ENCODE measurements at places on chromosomes 16 and 17.

GRCh38 chr17:82287868-82288801, 14.6 kb upstream of the CSNK1D start:
- no peak for DNase-seq

GRCh38 chr17:74530831-74531150, 484 bp downstream of the CD300LB start:
- no peak for DNase-seq

DNA sequence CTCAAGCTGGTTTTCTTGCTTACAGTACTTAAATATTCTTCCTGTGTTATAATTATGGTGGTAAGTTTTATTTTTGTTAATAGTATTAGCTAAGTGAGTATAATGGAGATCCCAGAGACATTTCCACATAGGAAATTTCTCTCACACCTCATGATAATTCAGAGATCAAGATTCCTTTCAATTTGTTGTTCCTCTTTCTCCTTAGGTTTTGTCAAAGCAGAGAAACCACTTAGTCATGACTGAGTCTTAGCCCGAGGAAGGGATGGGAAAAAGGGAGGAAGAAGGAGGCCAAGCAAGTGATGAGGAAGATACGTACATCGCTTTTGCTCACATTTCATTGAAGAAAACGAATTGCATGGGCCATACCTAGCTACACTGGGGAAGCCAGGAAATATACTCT, 18.4 kb downstream of the ESRP2 start:
- no peak for DNase-seq

DNA sequence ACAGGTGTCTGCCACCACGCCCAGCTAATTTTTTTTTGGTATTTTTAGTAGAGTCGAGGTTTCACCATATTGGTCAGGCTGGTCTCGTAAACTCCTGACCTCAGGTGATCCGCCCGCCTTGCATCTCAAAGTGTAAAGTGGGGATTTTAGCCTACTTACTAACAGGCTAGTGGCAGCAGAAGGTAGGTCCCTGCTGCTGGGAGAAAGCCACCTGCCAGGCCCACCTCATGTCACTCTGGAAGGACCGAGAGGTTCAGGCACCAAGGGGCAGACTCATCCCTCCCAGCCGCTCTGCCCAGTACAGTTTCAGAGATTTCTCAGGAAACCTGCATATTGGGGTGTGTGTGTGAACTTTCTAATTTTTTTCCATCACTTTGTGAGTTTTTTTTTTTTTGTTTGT, 2.1 kb upstream of the RCVRN start:
- DNase-seq, result no peak

DNA sequence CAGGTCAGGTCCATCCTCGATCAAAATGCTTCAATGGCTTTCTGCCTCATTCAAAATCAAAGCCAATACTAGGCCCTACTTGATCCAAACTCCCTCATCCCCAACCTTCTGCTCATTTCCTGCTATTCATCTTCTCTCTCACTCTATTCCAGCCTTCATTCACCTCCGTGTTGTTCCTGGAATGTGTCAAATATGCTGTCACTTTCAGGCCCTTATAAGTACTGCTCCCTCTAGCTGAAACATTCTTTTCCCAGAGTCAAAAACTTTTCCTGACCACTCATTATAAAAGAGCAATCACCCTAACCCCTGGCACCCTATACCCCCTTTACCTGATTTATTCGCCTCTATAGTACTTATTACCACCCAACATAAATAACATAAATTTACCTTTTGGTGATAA, 303.7 kb upstream of the PMFBP1 start:
- no peak for DNase-seq

DNA sequence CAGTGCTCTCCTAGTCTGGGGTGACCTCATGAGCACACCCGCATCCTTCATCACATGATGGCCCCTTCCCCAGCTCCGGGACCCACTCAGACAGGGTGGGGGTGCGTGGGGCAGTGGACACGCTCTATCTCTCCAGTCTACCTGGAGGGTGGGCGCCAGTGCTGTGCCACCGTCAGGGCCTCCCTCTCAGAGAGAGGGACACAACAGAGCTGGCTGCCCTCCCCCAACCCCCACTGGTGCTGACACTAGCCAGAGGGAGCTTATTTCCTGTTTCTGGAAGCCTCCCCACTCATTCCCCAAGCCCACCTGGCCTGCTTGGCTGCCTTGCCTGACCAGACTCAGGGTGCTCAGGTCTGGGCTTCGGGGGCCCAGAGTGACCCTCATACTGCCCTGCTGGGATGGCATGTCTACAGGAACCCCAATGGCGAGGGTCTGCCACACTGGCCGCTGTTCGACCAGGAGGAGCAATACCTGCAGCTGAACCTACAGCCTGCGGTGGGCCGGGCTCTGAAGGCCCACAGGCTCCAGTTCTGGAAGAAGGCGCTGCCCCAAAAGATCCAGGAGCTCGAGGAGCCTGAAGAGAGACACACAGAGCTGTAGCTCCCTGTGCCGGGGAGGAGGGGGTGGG, 8.2 kb downstream of the CES2 start:
- DNase-seq, result no peak

- peak; percentile 59 for DNase-seq
Observed at GRCh38 chr17:77319211-77320043, 178.7 kb downstream of the SEC14L1 start.

GRCh38 chr16:49855822-49856671, at the start of gene ZNF423:
ZNF423 (minus strand) TSS chr16:49856112; CDS start chr16:49855774, 338 bp downstream.
- DNase-seq, result no peak

- DNase-seq, result no peak
Observed at GRCh38 chr17:71237903-71238538, 882.8 kb upstream of the SOX9 start.

DNA sequence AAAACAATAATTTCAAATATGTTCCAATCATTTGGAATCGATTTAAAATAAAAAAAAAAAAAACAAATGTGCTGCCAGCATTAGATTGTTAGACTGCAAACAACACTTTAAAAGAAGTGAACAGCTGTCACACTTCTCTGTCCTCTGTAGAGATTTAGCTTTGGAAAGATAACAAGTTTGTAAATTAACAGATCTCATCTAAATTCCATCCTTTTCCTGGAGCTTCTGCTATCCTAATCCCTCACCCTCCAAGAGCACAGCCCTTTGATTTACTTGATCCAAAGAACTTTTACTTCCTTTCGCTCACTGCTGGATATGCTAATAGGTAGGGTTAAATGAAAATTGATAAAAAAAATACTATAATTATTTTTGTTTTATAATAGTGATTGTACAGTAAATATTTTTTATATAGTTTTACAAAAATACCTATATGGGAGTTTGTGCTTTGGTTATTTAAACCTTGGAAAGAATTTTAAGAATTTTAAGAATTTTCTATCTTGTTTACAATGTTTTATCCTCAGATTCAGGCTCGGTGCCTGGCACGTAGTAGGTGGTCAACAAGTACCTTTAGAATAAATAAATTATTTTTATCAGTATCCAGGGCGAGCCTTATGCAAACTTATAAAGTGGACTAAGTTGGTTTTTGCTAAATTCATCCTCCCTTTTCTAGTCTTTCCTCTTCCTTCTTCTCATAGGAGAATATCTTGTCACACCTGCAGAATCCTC, 21.6 kb downstream of the MAP2K6 start:
- no peak for DNase-seq

- DNase-seq, result no peak
Observed at GRCh38 chr16:87675111-87675719, 72.9 kb downstream of the JPH3 start.

DNA sequence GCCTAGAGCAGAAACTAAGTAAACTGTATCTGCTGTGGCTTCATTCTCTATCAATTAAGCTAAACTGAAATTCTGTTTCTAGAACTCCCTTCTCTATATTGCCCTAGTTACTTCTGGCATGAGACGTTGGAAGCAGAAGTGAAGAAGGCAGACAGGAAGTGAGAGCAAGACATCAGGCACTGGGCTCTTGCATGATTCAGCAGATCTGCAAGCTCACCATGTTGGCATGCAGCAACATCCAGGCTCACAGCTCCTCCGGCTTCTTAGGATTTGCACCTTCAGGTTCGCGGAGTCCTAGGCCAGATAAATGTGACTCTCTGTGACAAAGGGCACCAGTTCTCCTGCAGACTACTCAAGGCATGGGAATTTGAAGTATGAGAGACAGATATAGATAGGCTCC, 148.3 kb downstream of the CDH8 start:
- DNase-seq, result no peak

DNA sequence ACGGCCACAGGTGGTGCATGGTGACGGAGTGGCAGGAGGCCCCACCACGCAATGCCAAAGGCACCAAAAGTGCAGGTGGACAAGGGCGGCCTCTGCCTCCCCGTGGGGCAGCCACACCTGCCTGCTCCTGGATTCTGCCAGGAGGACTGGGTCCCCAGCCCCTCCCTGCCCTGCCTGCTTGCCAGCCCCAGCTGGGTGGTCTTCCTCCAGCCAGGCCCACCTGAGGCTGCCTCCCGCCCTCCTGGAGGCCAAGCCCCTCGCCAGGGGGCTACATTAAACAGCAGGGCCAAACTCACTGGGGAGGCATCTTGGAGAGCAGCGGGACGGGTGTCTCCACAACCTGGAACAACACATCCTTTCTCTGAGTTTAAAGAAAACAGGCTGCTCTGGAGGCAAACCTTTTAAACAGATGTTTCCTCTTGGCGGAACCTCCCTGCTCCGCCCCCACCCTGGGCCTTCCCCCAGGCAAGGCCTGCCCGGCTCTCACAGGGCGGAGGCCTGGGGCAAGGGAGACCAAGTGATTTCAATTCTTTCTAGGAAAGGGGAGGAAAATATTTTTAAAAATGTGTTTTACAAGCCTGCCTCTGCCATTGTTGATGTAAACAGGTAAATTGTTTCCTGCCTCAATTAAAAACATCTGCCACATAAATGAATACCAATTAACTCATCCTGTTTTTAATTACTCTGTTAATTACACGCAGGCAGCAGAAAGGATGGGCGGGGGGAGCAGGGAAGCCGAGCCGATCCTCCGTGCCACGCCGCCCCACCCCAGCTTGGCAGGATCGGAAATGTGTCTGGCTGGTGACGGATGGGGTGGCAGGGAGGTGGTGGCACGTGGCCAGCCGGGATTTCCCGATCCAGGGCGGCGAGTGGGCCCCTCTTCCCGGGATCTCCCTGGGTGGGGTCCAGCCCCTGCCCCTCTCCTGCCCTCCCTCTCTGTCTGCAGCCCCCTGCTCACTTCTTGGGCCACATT, 54.4 kb upstream of the PABPN1L start:
- no peak for DNase-seq

- no peak for DNase-seq
Observed at GRCh38 chr17:46143827-46144236, 49.4 kb downstream of the KANSL1 start.

GRCh38 chr16:82991966-82992675, 365.4 kb downstream of the CDH13 start:
- DNase-seq, result no peak

DNA sequence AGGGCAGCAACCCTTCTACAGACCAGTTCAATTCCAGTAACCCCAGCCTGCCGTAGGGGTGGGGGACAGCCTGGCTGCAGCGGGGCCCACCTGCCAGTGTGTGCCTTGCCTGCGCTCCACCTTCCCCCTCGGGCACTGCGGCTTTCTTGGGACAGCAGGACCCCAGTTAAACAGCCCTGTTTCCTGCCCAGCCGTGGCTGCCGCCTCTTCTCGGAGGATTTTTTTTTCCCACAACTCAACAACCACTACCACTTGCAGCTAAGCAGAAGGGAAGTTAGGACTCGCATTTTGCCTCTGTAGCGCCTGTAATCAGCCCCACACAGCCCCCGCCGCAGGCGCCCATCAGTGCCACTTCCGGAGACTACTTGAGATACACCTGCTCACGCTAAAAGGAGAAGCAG, 76.1 kb downstream of the RAI1 start:
- DNase-seq, result no peak

DNA sequence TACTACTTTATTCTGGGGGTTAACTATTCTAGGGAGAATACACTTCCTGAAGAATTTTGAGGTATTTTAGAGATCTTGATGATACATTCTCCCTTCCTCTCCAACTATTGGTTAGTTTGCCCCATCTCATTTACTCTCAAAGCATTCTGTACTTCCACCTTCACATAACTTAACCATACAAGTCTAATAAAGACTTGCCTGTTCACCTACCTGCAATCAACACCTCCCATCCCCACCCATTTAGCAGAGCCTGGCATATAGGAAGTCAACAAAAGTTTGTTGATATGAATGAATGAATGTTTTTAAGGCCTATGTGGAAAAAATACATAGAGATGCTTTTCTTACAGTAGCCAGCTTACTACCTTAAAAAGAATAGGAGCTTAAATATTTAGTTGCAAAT, 50.8 kb downstream of the MYO1D start:
- no peak for DNase-seq

GRCh38 chr16:12811441-12812383, 8.0 kb upstream of the CPPED1 start:
- no peak for DNase-seq

DNA sequence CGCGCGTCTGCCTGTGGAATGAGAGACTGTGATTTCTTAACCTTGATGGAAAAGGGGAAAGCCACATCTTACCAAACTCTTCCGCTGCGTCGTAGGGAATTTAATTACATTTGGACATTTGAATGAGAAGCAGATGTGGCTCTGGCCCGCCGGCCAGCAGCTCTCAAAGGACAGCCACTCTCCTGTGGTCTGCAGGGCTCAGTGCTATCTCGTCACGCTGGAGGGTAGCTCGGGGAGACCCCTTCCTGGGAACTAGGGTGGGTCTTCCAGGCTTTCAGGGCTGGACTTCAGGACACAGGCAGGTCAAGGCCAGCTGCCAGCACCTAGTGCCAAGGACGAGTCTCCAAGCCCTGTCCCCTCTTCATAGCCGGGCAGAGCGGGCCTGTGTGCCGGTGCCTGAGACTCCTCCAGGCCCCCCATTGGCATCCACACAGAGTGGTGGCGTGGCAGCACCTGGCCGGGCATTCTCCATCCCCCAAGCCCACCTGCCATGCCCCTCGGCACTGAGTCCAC, 15.9 kb upstream of the TBX2 start:
- DNase-seq, result no peak

DNA sequence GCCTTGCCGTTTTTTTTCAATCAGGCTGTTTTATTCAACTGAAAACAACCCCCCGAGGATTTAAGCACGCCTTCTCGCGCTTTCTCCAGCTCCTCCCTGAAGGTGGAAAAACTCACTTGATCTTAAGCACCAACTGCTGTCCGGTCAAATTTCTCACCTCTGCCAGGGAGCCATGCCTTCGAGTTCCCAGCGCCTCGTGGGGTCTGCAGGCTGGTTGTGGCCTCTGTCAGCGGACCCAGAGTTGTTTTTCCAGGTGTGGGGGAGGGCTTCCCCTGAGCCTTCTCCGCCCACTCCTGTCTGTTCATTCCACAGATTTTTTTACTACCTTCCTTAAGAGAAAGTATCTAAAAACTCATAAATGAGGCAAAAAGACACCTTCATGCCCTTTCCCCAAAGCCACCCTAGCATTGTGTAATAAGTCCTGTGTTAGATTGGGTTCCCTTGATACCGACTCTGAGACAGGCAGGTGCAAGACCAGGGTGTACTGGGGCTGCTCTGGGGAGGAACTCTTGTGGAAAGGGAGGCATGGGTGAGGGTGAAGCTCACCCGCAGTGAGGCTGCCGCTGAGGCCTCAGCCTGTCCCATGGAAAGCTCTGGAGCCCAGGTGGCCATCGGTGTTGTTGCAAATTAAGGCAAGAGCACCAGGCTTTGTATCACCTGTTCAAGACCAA, 101.6 kb downstream of the AXIN2 start:
- DNase-seq, result no peak

GRCh38 chr16:87308826-87309225, 8.4 kb downstream of the C16orf95 start:
- DNase-seq, result no peak
